ENCODE measurements at places on chromosomes 7 and 10. TPM values are rescaled to one million over a fixed set of nuclear protein-coding genes. Genes with fewer than 3 reads are reported as not detected.

DNA sequence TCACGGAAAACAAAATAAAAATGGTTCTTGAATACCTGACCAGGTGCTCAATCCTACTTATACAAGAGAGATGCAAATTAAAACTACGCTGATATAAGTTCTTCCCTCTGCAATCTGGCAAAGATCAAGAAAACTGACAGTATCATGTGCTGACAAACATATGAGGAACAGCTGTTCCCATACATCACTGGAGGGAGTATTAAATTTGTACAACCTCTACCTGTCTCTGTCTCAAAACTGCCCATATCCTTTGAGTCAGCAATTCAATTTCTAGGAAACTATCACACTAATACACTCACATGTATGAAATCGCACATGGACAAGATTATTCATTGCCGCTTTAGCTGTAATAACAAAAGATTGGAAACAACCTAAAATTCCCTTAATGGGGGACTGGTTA, 11.0 kb upstream of the IL6 start:
- peak; percentile 14 for DNase-seq

DNA sequence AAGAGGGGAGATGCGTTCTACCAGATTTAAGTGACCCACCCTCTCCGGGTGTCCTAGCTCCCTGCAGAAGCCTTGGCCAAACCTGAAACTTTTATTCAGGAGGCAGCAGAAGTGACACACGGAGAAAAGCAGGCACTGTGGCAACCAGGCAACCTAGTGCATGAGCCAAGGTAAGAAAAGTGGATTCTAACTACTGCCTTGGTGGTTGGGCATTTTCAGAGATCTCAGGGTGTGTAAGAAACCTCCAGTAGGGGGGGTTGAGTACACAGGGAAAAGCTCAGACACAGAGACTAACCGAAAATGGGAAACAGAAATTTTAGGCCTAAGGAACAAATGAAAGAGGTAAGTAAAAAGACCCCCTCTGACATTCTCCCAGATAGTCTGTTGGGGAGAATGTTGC, 645.7 kb downstream of the ANKRD7 start:
- DNase-seq = peak; percentile 50

The CLRN3 gene
- not detected for total RNA-seq

- DNase-seq = no peak
These were observed 46.9 kb downstream of the ZNF518A start for GRCh38 chr10:96176985-96177384.

DNA sequence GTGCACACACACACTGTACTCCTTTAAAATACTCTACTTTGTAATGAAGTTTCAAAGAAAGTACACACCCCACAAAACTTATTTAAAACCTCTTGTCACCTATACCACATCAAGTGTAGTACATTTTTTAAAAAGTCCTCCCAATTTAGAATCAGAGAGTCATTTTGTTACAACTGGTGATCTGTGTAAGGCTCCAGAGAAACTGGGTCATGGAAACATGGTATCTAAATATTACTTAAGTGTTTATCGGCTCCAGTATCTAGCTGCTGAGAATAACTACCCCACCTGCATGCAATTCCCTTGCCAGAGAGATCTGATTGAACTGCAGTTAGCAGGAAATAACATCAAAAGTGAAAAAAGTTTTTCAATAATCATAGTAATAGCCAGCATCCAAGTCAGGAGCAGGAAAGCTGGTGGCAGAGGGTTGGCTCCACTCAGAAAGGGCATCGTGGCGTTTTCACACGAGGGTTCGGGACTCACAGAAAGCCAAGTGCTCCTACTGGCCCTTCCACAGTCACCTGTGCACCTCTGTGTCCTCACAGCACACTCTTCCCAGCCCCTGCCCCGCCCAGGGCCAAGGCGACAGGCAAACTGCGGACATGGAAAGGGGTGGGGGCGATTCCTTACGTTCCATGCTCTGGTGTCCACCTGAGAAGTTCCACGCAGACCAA, 6.5 kb downstream of the RGS10 start:
- DNase-seq = no peak

- no peak for DNase-seq
These were observed 239.1 kb upstream of the AUTS2 start for GRCh38 chr7:69359003-69359700.

The SPDYE9 gene
- not detected for total RNA-seq

The ASB10 gene
- total RNA-seq = not detected

The C7orf57 gene
- not detected for total RNA-seq

DNA sequence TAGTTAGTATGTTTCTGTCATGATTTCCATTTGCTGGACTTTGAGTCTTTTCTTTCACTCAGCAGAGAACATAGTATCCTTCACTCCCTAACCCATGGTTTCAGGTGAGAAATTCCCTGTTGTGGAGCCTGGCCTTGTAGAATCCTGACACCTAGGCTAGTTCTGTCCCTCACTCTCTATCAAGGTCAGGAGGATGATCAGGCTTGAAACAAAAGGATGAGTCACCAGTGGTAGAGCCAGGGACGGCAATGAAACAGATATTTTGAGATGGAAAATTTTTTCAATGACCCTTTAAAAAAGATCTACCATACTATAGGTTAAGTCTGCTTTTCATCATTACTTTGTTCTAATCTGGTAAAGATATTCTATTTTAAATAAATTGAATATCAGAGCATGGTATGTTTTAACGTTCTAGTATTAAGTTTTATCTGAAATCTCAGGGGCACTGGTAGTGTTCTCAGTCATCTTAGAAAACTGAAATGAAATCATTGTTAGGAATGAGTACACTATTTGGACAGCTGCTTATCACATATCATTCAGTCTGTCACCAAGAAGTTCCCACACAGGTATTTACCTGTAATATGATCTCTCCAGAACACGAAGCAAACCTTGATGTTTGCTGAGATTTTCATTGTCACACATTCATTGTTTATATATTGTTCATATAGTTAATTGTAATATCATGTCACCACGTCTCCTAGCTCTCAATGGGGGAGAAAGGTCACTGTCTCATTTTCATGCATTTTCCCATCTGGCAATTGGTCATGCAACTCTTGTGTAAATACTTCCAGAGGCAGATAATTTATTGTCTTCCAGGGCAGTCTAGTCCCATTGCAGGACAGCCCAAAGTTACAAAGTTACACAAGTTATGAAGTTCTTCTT, 299.9 kb upstream of the LRRTM3 start:
- no peak for DNase-seq

DNA sequence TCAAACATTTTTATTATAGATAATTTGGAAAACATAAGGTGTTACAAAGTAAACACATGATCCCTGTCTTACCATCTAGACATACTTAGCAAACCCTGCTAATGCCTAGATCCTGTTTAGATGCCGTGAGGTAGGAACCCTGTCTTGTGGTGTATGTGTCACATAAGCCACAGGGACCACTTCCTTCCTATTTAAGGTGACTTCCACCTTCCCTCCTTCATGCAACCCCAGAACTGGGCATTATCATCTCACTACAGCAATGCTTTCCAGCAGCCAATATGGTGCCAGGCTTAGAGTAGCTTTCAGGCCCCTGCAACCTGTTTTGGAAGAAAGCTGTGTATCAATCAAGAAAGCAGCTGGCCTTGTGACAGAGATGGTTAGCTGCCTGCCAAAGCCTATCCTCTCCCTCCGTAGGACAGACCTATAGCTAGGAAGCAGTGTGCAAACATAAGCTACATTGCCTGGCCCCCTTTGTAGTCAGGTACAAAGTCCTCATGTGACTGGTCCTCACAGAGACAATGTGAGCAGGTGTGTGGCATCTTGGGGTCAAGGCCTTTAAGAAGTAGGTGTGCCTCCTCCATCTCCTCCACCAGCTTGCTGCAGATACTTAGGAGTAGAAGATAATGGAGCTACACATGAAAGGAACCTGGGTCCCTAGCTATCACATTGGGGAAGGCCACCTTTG, 146.8 kb downstream of the SPAG6 start:
- no peak for DNase-seq

DNA sequence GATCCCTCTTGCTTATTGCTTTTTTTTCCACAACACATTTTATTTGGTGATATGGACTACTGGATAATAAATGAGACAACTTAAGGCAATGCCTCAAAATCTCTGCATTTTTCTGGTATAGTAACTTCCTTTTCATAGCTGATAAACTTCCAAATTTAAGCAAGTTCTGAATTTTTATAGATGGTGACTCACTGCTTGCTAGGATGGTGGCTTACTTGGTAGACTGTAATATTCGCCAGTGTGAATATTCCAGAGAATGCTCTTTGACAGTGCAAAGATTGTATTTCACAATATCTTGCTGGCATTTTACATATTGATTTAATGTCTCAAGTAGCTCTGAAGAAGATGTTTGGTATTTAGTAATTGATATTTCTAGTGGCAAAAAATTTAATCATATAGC, 472.4 kb downstream of the TFEC start:
- no peak for DNase-seq

DNA sequence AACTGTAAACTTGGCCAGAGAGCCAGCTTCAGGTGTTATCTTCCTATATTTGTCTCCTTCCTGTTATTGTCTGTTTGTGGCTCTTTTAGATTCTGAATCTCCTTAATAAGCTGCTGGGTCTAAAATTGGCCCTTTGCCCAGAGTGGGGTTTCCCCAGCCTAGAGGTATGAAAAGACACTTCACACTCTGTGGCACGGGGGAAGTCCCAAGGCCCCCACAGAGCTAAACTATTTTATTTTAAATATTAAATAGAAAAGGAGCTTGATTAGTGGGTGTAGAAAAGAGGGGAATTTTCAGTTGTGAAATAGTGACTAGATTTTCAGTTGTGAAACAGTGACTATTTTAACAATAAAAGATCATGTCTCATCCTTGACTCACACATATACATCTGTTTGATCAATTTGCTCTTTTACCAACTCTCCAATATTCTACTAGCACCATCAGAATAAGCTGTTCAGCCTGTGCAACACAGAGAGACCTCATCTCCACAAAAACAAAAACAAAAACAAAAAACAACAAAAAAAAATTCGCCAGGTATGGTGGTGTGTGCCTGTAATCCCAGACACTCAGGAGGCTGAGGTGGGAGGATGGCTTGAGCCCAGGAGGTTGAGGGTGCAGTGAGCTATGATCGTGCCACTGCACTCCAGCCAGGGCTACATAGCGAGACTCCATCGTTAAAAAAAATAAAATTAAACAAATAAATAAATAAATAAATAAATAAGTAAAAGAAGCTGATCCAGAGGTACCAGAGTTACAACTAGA, 24.9 kb upstream of the ADO start:
- no peak for DNase-seq

GRCh38 chr7:152759949-152760853, 649 bp downstream of the ACTR3B start:
- peak; percentile 70 for DNase-seq

GRCh38 chr7:81207801-81208200, 288.9 kb upstream of the SEMA3C start:
- no peak for DNase-seq

DNA sequence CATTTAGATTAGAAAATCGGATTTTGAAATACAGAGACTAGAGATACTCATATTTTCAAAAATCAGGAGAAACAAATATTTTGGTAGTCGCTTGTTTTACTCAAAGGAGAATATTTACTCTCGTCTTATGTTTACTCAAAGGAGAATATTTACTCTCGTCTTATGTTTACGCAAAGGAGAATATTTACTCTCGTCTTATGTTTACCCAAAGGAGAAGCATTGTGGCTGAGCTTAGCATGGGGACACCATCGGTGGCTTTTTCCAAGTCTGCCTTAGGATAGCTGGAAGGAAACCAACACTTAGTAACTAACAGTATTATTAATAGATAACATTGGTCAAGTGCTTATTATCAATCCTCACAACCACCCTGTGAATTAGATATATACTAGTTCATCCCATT, 71.8 kb downstream of the SNX10 start:
- no peak for DNase-seq

DNA sequence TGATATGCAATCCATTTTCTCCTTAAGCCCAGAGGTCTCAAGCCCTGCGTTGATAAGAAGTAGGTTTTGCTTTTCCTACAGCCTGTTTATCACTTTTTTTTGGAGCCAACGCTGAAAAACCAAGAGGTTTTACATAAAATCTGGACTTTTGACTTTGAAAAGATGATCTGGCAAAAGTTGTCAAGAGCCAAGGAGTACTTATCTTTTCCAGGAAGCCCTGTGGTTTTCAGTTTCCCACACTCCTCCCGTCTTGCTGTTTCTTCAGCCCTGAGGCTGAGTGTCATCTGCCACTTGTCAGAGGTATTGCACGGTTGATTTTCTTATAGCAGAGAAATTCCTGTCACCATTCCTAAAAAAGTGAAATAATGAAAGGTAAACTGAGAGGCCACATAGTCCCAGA, 108.7 kb downstream of the TYW1 start:
- no peak for DNase-seq

- no peak for DNase-seq
These were observed 328.9 kb downstream of the PRPF18 start for GRCh38 chr10:13915710-13916109.

GRCh38 chr7:16317406-16317805, 103.9 kb downstream of the CRPPA start:
- DNase-seq = no peak

DNA sequence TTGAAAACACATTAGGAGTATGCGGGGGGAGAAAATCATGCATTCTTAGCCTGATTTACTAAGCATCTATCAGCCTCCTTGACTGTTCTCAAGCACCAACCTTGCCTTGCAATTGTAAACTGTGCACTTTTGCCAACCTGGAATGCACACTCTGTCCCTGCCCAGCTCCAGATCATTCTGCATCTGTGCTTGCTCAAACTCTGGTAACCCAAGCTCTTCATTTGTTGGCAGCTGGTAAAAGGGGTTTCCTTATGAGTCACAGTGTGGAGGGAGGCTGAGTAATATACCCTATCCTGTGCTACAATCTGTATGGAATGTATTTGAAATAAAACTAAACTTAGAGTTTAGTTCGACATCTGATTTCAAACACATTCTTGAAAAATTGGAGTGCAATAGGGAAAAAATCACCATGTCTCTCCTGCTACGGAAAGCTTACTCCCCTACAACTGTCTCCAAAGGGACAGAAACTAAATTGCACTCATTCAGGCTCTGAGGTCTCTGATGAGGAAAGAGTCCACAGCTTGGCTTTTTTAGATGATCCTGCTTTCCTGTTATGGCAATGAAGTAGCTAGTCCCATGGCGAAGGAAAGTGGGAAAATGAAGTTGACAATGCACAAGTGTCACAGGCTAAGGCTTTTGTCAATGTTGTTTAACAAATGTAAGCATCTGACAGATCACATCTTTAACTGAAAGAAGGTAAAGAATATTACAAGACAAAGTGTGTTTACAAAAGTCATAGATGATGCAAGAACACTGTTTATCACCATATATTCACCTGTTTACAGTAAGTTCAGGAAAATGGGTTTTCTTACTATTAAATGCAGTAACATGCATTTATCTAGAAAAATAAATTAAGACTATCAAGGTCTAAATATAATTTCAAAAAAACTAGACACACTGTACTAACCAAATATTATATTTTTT, 61.9 kb downstream of the TES start:
- DNase-seq = no peak

The CHAT gene
- not detected for total RNA-seq

- peak; percentile 91 for DNase-seq
These were observed 411.5 kb upstream of the ZMIZ1 start for GRCh38 chr10:78657163-78657861.
